ENCODE measurements at places on chromosomes 16 and 17.

GRCh38 chr16:73171901-73172240 lies 123.9 kb upstream of the ZFHX3 start:
- no peak for DNase-seq

DNA sequence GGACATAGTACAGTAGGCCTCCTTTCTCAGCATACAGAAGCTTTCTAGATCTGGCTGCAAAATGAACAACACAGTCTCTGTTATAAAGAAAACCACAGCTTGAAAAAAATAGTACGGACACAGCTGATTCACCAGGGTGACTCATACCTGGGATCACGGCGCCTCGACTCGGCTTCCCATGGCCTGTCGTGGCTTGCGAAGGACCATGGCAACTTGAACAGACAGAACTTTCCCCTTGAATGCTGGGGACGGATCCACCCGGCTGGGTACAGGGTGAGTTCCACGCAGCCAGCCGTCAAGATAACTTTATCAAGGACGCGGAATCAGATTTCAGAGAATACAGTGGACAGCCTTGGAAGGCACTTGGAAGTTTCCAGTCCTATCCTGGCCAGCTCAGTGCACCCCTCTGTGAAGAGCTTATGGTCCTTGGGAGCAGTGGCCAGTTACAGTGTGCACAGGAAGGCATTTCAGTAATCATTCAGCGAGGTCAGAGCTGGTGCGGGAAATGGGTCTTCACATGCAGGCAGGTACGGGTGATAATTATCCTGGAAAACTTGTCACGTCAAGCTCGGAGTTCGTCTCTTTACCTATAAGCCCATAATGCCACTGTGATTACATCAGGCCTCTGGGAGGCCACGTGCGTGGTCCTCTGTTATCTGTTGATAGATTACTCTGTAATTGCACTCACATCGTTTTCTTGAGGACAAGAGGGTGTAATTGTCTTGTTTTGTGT lies 57.9 kb upstream of the MAF start:
- no peak for DNase-seq

DNA sequence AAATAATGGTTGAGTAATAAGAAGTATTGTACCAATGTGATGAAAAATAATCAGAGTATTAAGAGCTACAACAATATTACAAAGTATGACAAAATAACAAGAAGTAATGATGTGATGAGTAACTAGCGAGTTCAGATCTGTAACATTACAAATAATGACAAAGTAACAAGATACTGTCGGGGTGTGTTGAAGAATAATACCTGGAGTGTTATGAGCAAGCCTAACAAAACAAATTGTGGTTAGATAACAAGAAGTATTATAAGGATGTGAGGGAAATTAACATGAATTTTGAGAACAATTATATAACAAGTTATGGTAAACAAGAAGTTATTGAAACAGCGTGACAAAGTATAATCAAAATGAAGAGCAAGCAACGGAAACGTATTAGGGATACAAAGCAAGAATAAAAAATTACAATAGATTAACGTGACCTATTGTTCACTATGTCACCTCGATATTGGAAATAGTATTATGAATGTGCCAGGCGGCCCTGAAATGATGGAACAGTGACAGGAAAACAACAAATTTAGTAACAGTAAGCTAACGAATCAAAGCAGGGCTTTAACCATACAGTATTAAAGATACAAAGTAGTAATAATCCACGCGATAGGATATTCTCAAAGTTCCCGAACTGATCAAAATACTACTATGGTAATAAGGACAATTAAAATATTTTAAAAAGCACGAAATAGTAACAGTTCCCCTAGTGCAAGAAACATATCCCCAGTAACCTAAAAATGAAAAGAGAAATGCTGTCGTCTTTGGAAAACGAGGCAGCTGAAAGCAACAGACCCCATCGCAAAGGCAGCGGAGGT lies 1.6 kb downstream of the TBX4 start:
- DNase-seq: no peak

- no peak for DNase-seq
Measured at GRCh38 chr17:67403065-67403464, 26.0 kb downstream of the PITPNC1 start.

GRCh38 chr17:39231091-39231561 lies 5.4 kb upstream of the STAC2 start:
- DNase-seq: no peak

- DNase-seq: peak; percentile 41
Measured at GRCh38 chr16:8729779-8730334, 55.4 kb downstream of the ABAT start.

DNA sequence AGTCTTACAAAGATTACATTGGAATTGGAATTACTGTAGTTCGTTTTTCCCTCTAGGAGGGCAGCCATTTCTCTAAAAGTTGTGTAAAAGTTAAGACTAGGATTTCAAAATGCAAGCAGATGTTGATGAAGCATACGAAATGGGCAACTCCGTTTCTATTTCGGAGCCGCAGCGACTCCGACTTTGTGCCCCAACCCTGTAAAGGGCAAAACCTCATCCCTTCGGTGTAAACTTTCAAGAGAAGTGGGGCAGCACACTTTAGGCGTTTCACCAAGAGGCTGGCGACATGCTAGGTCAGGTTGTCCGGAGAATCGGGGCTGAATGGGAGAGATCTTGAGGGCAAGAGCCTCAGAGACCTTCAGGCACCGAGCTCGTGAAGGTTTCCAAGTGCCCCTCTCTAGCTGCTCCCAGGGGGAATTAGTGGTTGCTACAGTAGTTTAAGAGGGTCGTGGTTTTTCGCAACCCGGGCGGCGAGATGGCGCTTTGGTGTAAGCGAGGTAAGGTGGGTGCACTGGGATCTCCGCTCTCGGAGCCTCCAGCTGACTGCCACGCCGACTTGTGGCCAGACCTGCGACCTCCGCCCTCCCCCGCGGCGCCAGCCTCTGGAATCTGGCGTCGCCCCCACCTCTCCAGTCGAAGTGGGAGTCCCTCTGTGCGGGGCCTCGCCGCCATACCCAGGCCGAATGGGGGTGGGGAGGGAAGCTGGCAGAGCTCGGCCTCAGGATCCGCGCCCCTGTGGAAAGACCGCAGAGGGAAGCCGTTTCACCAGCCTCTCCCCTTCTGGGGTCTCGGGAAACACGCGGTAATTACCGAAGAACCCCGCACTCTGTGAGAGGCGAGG lies 1.0 kb upstream of the HEXIM2 start:
- peak; percentile 65 for DNase-seq

DNA sequence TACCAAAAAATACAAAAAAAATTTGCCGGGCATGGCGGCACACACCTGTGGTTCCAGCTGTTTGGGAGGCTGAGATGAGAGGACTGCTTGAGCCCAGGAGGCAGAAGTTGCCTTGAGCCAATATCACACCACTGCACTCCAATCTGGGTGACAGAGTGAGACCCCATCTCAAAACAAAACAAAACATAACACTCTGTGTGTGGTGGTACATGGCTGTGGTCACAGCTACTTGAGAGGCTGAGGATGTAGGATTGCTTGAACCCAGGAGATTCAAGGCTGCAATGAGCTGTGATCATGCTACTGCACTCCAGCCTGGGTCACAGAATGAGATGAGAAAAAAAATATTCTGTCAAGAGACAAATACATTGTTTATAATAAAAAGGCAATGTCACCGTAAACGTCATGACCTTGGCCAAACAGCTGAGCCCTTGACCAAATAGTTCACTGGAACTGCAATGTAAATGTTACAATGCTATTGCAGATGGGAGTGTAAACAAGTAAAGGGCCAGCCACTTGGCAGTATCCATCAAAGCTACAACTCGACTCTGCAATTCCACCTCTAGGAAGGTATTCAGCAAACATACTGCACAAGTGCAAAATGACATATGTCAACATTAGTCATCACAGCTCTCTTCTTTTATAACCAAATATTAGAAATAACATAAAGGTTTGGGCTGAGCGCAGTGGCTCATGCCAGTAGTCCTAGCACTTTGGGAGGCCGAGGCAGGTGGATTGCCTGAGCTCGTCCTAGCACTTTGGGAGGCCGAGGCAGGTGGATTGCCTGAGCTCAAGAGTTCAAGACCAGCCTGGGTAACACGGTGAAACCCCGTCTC lies 16.9 kb downstream of the EARS2 start:
- DNase-seq: no peak

DNA sequence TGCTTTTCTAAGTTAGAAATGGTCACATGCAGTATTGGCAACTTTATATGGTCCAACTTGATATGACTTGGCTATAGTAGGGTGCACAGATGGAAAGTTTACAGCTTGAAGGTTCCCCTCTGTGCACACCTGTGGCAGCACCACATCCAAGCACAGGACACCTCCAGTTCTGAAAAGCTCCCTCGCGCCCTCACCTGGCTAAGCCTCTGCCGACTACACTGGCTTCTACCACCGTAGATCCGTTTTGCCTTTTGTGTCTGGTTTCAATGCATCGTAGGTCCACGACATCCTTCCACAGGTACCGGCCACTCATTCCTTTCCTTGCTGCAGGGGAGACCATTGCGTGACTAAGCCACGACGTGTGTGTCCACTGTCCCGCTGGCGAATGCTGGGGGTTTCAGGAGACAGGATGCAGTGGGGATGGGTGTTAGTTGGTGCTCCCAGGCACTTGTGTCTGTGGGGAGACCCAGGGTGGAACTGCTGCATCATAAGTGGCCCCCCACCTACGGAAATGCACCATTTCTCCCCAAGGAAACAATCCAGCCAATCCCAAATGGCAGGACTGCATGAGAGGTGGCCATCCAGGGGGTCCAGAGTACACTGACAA lies 4.9 kb upstream of the RASD1 start:
- DNase-seq: no peak

GRCh38 chr17:55677446-55677845 lies 45.2 kb downstream of the TMEM100 start:
- no peak for DNase-seq

GRCh38 chr17:36665417-36665816 lies 64.0 kb downstream of the MRM1 start:
- DNase-seq: no peak

DNA sequence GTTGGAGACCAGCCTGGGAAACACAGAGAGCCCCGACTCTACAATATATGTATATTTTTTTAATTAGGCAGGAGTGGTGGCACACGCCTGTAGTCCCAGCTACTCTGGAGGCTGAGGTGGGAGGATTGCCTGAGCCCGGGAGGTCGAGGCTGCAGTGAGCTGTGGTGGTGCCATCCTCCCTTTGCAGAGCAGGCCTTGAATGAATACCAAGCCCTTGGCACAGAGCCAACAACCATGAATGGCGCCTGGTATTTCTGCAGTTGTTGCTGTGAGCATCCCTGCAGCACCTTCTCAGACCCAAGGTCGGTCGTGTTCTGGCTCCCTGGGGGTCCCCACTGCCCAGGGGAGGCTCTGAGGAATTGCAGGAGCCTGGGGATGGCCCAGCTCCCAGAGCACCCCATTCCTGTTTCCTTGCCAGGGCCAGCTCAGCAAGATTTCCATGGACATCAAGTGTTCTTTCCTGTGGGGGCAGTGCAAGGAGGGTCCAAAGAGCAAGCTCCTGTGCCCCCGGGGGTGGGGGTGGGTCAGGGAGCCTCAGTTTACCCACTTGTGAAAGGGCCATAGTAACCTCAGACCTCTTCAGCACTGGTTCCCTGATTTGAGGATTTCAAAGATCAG lies 25.6 kb upstream of the RMI2 start:
- DNase-seq: no peak

DNA sequence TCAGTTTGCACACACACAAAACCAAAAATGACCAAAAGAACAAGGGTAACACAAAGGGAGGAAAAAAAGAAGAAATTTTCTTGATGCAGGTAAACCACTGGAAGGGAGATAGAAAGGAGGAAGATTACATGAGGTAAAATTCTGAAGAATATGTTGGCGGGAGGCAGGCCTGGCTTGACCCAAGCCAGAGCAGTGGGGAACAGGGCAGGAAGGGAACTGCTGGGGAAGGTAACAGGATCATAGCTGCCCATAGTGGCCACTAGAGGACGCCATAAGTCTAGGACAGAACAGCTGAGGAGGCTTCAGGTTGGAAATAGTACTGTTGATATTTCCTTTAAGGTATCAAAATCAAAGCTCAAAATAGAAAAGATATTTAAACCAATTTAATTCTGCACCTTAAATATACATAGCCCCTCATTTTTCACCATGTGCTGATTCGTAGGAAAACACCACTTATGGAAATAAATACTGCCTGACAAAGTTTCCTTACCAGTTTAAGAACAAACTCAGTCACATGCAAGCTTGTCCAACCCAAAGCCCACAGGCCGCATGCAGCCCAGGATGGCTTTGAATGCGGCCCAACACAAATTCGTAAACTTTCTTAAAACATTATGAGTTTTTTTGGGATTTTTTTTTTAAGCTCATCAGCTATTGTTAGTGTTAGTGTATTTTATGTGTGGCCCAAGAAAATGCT lies 15.5 kb downstream of the VPS35 start:
- DNase-seq: peak; percentile 80

GRCh38 chr16:832652-833336 lies 32.3 kb upstream of the GNG13 start:
- no peak for DNase-seq

- no peak for DNase-seq
Measured at GRCh38 chr17:29043539-29044145, 701 bp downstream of the PIPOX start.

DNA sequence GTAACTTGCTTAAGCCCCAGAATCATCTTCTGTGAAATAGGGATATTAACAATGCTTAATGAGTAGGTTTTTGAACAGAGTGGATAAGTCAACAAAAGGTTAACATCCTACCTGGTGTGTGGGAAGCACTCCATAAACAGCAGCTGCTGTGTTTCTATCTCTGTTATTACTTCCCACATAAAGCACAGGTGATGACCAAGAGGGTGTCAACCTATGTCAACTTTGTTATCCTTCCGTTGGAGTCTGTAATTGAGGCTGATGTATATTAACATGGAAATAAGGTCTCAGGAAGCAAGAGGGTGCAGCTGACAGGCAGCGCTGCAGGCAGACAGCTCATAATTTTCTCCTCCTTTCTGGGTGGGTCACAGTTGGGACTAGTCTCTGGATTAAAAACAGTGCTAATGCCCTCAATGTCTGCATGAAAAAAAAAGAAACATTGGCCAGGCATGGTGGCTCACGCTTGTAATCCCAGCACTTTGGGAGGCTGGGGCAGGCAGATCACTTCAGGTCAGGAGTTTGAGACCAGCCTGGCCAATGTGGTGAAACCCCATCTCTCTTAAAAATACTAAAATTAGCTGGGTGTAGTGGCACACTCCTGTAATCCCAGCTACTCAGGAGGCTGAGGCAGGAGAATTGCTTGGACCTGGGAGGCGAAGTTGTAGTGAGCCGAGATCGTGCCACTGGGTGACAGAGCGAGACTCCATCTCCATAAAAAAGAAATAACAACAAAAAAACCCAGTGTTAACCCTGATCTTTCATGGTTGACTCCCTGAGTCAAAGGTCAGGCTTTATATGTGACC lies 269.6 kb downstream of the SNX29 start:
- no peak for DNase-seq
